ENCODE measurements at places on chromosomes 2 and 18. TPM values are rescaled to one million over a fixed set of nuclear protein-coding genes. Genes with fewer than 3 reads are reported as not detected.

The ADCYAP1 gene
- 1.3 TPM for total RNA-seq

- H3K27me3 ChIP-seq, result peaks cover 2% of the 10 kb centered on the region
- peak overlapping the region; percentile 57 for H3K27ac ChIP-seq
- H3K36me3 ChIP-seq, result peaks cover 10% of the 10 kb centered on the region
- peaks cover 53% of the 10 kb centered on the region for H3K4me1 ChIP-seq
- no peak for DNase-seq
These were observed 2.9 kb downstream of the TRIB2 start for GRCh38 chr2:12719400-12720277.

- no peak overlapping the region for H3K27ac ChIP-seq
- H3K36me3 ChIP-seq, result no peaks in the 10 kb centered on the region
- no peaks in the 10 kb centered on the region for H3K27me3 ChIP-seq
- no peak for DNase-seq
These were observed 106.8 kb downstream of the HRH4 start for GRCh38 chr18:24567199-24567598.

DNA sequence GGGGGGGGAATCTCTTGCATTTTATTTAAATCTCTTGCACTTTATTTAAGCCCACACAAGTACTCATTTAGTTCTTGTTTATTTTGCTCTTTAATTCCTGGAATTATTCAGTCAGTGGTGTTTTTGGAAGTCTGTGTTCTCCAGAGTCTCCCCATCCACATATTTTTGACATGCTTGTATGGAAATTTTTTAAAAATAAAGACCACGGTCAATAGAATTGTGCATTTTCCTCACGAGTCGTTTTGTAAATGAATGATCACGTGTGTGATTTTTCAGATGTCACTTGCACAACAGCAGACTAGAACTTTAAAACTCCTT, 824 bp downstream of the CD302 start:
- H3K4me3 ChIP-seq, result peak overlapping the region; percentile 79
- DNase-seq, result no peak
- H3K36me3 ChIP-seq, result no peaks in the 10 kb centered on the region
- H3K4me1 ChIP-seq, result peaks cover 10% of the 10 kb centered on the region

GRCh38 chr2:30293303-30293921, 62.1 kb downstream of the LBH start:
- H3K27ac ChIP-seq, result no peak overlapping the region
- no peak overlapping the region for H3K4me3 ChIP-seq
- peaks cover 18% of the 10 kb centered on the region for H3K4me1 ChIP-seq
- H3K27me3 ChIP-seq, result no peaks in the 10 kb centered on the region
